ENCODE measurements at places on chromosomes 3 and 15. TPM values are rescaled to one million over a fixed set of nuclear protein-coding genes. Genes with fewer than 3 reads are reported as not detected.

BSN gene
- 0.27 TPM for total RNA-seq

IL17RB gene
- not detected for total RNA-seq

CCDC80 gene
- total RNA-seq: 59.3 TPM

IL16 gene
- total RNA-seq: 2.1 TPM

ARHGEF26 gene
- total RNA-seq: 2.9 TPM

IGDCC3 gene
- total RNA-seq: not detected

TRIM42 gene
- not detected for total RNA-seq

KLHL6 gene
- total RNA-seq: 14.8 TPM

SPRED1 gene
- total RNA-seq: 16.4 TPM

MOBP gene
- total RNA-seq: 0.44 TPM

BNC1 gene
- 2.9 TPM for total RNA-seq

IDH2 gene
- 127 TPM for total RNA-seq

FSTL1 gene
- 562 TPM for total RNA-seq

ZFAND6 gene
- 50.3 TPM for total RNA-seq

MB21D2 gene
- 7.4 TPM for total RNA-seq

OTOL1 gene
- not detected for total RNA-seq

IGSF10 gene
- not detected for total RNA-seq

SUCLG2 gene
- total RNA-seq: 35.9 TPM

CLRN1 gene
- not detected for total RNA-seq

MESP1 gene
- total RNA-seq: 1.7 TPM

SNX22 gene
- total RNA-seq: 0.14 TPM

RABL3 gene
- 25.9 TPM for total RNA-seq

PRKCI gene
- 23.9 TPM for total RNA-seq

FBXL22 gene
- total RNA-seq: not detected

UBE2E2 gene
- total RNA-seq: 45.4 TPM

CCR1 gene
- not detected for total RNA-seq

CPN2 gene
- not detected for total RNA-seq

RAB8B gene
- total RNA-seq: 52.5 TPM

TMC3 gene
- not detected for total RNA-seq

ZMYND10 gene
- total RNA-seq: 0.51 TPM

REC114 gene
- total RNA-seq: not detected

C15orf62 gene
- 0.38 TPM for total RNA-seq

GYG1 gene
- total RNA-seq: 58.5 TPM

DCBLD2 gene
- total RNA-seq: 77.3 TPM

ATP2B2 gene
- not detected for total RNA-seq

CACNA1D gene
- total RNA-seq: not detected

MASP1 gene
- total RNA-seq: 0.31 TPM

MYRIP gene
- total RNA-seq: 11.9 TPM

ISLR gene
- not detected for total RNA-seq

Data from endothelial cell of umbilical vein (primary cell).